ENCODE measurements at places on chromosomes 16 and 17.

DNA sequence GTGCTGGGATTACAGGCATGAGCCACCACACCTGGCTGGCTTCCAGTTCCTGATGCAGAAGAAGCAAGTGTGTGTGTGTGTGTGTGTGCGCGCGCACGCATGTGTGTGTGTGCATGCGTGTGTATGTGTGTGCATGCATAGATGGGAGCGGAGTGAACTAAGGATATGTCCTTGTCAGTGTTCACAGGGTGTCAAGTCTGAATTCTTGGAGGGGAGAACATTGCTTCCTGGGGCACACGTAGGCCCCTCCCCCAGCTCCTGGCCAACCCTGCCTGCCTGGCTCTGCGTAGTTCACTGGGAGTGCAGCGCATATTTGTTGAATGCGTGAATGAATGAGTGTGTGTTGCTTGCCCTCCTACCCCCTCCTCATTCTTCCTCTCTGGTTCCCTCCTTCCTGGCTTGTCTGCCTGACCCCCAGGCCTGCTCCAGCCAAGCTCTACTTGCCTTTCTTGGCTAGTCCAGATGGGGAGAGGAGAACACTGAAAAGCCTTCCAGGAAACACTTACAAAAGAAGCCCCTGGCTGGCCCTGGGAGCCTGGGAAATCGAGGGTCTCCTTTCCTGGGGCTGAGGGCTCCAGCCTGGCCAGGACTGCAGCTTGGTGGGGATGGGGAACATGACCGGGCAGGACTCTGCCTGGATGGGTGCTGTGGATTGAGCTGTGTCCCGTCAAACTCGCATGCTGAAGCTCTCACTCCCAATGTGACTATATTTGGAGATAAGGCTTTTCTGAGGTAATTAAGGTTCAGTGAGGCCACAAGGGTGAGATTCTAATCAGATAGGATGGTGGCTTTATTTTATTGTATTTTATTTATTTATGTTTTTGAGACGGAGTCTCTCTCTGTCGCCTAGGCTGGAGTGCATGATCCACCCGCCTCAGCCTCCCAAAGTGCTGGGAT is 27.9 kb downstream of the IGFBP4 start:
- no peak for DNase-seq

- no peak for DNase-seq
These were observed 241.8 kb downstream of the C16orf95 start for GRCh38 chr16:87075319-87075860.

DNA sequence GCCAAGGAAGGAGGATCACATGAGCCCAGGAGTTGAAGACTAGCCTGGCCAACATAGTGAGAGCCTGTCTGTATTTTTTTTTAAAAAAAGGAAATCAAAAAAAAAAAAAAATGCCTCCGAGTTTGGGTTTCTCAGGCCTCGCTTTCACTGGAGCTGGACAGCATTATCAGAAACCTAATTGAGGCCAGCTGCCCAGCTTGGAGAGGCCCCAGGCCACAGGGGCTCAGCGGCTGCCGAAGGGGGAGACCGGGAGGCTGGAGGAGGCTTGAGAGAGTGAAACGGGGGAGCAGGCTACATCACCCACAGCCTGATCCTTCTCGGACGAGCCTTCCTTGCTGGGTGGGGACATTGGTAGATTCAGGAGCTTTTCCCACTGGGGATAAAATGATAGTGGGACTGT is 5.1 kb downstream of the TTYH2 start:
- DNase-seq = no peak

- DNase-seq = no peak
These were observed 33.5 kb upstream of the ENDOV start for GRCh38 chr17:80381416-80381923.

- DNase-seq = no peak
These were observed 94.1 kb downstream of the RPGRIP1L start for GRCh38 chr16:53609536-53609935.

GRCh38 chr17:80064696-80065095 is 28.3 kb downstream of the CCDC40 start:
- no peak for DNase-seq

DNA sequence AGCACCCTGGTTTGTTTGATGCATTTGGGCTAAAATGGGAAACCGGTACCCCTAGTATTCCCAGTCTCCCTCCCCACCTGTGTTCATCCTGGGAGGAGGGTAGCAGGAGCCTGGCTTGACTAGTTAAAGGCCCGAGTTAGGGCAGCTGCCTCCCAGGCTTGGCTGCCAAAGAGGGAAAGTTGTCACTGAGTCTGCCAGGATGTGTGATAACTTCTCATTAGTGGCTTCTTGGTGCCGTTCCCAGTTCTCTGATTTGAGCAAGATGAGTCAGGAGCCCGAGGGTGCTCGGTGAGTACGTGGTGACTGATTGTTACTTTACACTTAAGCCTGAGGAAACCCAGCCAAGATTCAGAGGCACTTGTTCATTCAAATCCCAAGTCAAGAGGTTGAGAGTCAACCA is 2.5 kb downstream of the KRT32 start:
- DNase-seq = no peak

GRCh38 chr16:83615141-83615952 is 192.4 kb upstream of the HSBP1 start:
- no peak for DNase-seq

DNA sequence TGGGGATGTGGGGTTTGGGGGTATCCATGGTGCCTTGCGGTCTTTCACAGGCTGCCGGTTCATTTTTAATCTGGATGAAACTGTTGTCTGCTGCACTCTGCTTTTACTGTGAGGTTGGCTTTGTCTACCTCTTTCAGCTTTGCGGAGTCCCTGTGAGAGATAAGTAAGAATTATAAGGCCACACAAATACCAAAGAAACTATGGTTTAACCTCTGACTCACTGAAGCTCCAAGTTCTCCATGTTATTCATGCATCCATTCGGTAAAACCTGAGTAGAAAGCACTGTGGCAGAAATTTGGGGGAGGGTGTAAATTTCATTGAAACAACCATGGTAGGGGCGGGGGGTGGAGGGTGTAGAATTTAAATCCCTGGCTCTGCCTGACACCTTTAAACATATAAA is 30.5 kb downstream of the KIAA0753 start:
- no peak for DNase-seq

DNA sequence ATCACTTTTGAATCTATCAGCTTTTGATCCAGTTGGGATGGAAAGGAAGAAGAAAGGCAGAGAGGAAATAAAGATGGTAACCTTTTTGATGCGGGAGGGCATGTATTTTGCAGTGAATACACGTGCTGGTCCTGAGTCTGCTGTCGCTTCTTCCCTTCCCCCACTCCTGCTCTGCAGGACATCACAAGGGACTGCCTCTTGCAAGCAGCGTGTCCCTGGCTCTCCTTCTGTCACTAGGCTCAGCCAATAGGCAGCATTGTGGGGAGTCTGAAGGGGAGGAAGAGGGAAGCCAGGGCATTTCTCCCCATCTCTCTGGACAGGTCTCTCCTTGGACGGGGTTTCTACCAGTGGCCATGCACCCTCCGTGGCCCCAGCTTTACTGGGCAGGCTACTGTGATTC is 15.7 kb upstream of the WFDC1 start:
- no peak for DNase-seq

DNA sequence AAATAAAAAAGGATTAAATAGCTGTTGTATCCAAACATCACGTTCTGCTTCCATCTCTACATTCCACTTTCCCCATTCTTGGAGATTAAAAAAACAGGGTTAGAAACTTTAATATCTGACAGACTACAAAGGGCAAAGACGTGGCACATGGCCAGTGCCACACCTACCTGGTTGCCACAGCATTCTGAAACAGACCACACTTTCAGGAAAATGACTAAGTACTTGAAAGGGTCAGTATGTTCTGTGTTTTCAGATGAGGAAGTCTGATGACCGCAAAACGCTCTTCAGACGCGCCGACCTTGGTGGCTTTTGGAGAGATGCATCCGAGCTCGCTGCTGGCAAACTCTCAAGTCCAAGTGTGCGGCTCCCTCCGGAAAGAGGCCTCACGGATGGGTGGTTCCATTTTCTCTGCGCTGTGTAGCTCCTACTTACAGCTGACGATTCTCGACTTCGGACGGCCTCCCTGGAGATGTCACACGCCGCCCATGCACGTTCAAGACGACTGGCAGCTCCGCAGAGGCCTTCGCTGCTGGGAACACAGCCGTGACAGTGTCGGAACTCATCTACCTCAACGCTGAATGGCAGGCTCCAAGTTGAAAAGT is 15.5 kb downstream of the MAP1LC3B start:
- DNase-seq = peak; percentile 88

DNA sequence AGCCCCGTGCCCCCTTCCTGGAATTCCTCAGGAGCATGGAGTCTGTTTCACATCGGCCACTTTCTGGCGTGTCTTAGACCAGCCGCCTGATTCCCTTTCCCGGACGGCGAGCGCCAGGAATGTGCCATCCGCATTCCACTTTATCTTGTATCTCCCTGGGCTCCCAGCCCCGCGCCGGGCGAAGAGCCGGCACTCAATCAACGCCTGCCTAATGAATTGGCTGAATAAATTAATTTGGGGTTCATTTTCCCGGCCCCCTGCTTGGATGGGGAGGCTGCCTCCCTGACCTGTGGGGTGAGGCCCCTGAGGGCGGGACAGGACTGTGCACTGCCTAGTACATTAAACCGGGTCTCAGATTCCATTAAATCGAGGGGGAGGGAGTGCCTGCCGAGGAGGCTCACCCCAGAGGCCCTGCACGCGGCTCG is 282.3 kb upstream of the TNRC6C start:
- no peak for DNase-seq

- peak; percentile 80 for DNase-seq
These were observed 150.8 kb downstream of the SSH2 start for GRCh38 chr17:29778956-29779811.

- peak; percentile 46 for DNase-seq
These were observed 42.5 kb downstream of the MYH3 start for GRCh38 chr17:10614536-10615155.

- peak; percentile 81 for DNase-seq
These were observed 54.5 kb downstream of the TUBD1 start for GRCh38 chr17:59838052-59838916.

GRCh38 chr17:77490361-77491183 is 349.8 kb downstream of the SEC14L1 start:
- DNase-seq = no peak

DNA sequence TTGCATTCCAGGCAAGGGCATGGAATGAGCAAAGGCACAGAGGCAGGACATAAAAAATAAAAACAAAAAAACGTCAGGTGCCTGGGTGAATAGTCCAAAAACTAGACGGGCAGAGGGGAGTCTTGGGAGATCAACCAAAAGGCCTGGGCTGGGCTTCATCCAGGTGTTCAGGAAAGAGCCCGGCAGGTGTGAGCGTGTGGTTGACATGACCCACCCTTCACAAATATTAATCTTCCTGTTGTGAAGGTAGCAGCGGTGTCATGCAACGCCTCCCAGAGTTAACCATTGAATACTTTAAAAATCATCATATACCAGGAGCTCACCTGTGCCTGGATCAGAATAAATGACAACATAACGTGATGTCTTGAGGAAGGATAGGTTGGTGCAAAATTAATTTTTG is 90.6 kb downstream of the USP22 start:
- no peak for DNase-seq

DNA sequence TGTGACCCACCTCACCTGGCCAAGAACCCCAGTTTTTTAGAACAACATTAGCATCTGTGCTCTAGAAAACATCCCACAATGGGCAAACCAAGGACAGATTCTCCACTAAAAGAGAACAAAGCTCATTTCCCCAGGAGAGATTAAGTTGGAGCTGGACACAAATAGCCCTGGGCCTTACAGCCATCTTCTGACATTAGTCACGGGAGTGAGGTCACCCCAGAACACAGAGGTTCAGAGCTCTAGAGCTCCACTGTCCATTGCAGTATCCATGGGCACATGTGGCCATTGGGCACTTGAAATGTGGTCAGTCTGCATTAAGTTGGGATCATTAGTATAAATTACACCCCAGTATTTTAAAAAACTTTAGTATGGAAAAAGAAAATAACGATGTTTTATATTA is 47.6 kb upstream of the RBBP6 start:
- no peak for DNase-seq

DNA sequence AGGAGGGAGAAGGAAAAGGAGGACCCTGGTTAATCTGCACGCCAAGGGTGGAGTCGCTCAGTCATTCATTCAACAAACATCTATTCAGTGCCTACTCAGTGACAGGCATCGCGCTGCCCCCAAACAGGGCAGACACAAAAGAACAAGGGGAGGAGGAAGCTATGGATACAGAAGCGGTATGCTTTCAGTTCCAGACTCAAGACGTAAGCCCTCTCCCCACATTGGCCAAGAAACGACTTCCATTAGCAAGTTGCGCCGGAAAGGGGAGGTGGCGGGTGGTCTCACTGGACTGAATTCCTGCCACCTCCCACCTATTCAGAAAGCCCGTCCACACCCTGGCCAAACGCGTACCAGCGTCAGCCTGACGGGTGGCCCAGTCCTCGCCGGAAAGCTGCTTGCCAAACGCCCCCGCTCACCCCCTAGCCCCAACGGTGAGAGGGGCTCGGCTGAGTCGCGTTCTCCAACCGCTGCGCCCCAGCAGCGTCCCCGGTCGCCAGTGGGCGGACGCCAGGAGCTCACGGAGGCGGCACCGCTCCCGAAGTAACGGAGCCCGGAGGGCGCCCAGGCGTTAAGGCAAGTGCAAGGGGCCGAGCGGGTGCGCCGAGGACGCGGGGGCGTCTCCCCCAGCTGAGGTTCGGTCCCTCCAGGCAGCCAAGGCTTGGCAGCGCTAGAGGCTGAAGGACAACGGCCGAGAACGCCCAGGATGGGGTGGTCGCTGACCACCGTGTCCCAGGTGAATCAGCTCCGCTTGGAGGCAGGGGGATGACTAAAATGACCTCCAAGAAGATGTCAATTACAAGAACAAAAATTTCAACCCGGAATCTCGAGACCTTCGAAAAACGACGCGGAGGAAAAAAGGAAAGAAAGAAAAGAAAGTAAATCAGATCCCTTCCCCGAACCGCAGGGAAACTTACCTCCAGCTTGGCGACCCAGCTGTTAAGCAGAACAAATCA is 470.7 kb downstream of the SOX9 start:
- DNase-seq = no peak

- no peak for DNase-seq
These were observed 8.9 kb downstream of the TRIM47 start for GRCh38 chr17:75869282-75870141.

GRCh38 chr17:58156839-58157803 is 8.9 kb downstream of the OR4D1 start:
- DNase-seq = no peak

- no peak for DNase-seq
These were observed 9.7 kb upstream of the BAHCC1 start for GRCh38 chr17:81385320-81386111.

DNA sequence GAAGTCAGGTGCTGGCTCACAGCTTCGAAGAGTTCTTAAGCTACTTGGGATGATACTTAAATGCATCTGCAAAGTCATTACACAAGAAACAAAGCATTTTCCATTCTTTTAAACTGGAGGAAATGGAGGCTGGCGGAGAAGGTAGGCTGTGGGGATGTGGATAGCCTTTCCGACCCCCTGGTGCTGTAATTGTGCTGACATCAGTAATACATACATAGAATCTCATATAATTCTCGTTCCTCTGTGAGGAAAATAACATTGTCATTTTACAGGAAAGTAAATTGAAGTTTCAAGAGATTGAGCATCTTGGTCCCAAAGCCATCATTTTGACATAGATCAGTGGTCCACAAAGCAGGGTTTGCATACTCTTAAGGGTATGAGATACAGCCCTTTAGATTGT is 39.5 kb downstream of the UTP18 start:
- DNase-seq = no peak

Measured in GM12865 (cell line).